Breast epithelium (tissue), 4 donors: ENCODE measurements at places on chromosomes 12 and 14. TPM values are rescaled to one million over a fixed set of nuclear protein-coding genes. Genes with fewer than 3 reads are reported as not detected.

DNA sequence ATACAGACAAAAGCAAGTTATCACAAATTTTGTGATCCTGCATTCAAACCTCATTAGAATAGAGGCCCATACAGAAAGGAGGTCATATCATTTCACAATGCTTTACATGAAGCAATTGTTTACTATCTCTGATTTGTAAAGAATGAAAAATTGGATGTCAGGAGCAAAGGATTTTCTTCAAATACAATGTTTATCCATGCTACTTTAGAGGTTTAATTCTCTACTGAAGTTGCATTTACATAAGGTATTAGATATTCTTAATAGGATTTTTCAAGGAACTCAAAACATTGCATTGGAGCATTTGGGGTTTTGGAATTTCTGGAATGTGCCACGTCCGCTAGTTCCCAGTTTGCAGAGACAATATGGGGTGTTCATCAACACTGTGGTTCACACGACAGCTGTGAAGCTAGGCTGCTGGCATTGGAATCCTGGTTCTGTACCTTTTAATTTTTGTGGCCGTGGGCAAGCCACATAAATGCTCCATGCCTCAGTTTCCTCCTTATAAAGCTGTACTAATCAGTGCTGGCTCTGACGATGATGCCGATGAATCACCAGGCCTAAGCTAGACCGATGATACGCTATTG, 174.8 kb downstream of the APAF1 start:
- no peak for DNase-seq

DNA sequence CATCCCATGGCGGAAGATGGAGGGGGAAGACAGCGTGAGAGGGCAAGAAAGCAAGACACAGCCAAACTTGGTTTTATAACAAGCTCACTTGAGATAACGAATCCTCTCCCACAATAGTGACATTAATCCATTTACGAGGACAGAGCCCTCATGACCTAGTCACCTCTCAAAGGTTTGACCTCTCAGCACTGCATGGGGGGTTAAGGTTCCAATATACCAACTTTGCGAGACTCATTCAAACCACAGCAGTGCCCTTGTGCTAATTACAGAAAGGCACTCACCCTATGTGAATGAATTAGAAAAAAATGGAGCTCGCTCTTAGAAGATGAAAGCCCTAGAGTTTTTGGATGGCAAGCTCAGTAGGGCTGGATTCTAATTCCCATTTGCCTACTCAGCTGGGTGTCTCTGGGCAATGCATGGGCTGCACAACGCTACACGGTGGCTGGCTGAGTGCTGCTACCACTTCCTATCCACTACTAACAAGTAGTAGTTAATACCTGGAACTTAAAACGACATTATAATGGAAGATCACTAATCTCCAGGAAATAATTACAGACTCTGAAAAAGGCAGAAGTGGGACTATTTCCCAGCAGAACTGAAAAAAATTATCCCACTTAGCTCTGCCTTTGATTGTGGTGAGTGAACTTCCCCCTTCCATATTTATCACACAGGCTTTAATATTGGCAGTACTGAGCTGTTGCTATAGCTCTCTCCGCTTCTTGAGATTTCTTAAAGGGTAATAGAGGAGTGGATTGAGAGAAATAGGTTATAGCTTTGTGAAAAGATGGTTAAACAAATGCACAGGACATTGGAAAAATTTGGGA, 27.5 kb downstream of the TESPA1 start:
- no peak for DNase-seq

DNA sequence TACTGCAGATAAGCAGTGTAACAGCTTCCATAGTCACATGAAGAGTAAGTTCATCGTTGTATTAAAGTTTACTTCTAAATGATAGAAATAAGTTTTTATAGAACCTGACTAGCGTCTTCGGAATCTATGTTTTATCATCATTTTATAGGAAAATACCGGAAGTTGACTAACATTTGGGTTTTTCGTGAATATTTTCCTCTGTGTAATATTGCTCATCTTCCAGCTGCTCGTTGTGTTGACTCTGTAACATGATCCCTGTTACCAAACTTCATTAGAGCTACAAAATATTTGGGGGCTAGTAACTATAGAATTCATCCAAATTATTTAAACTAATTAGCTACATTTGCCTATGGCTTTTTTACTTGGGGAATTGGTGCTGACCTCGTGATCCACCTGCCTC, 37.2 kb downstream of the DDX51 start:
- no peak for DNase-seq

GRCh38 chr14:64952598-64953309, 10.2 kb upstream of the GPX2 start:
- DNase-seq, result no peak

The ACVRL1 gene
- total RNA-seq, result 109 TPM

DNA sequence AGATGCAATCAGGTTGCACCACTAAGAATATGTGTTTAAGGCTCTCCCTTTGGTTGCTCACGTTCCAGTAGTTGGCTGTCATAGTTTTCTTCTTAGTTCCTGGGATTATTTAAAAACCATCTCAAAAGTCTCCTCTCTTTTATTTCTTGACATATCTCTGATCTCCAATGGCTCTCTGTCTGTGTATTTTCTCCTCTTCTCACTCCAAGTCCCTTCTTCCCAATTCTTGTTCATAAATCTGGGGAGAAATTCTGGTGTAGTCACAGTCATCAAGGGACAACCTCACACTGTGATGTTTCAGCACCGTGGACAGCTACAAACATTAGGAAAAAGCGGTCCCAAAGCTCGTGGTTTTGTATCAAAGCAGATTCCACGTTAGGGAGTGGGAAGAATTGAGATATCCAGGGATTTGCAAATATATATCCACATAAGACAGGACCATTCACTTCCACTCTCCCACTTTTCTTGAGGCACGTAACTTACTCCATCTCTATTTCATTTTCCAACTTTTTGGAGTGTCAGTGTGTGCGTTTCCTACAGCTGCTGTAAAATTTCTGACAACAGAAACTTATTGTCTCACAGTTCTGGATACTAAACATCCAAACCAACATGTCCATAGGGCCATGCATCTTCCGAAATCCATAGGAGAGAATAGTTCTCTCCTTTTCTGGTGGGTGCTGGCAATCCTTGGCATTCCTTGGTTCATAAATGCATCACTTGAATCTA, 80.6 kb upstream of the TMEM233 start:
- DNase-seq, result no peak

The OR10AD1 gene
- total RNA-seq, result not detected

DNA sequence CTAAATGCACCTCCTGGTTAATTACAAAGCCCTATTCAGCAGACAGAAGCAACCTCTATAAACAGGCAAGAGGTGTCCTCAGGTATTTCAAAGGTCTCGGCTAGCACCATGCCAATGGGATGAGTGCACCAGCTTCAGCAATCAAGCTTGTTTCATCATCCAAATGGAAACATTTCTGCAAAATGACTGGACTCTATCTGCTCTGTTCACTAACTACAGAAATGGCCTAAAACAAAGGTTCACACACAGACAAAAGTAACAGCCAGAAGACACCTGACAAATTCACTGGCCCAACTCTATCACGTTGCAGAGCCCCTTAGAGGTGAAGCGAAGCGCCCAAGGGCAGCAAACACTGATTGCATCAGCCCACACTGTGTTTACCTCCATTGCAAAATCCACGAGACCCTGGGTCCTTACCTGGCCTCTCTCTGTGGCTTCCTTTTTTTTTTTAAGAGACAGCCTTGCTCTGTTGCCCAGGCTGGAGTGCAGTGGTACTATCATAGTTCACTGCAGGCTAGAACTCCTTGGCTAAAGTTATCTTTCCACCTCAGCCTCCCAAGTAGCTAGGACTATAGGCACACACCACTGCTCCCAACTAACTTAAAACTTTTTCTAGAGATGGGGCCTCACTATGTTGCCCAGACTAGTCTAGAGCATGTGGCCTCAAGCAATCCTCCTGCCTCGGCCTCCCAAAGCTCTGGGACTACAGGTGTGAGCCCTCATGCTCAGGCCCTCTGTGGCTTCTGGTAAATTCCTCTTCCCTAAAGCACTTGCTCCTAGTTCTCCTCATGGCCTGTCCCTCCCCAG, 8.5 kb upstream of the SYNE3 start:
- DNase-seq, result no peak

The CATSPERB gene
- total RNA-seq, result 16.1 TPM

GRCh38 chr12:108090932-108091678, 38.0 kb upstream of the WSCD2 start:
- DNase-seq, result no peak
